Stimulated activated CD4-positive, alpha-beta T cell treated with anti-CD3 and anti-CD28 coated beads, Interleukin-1b, Interleukin-23, amount 100 ng/mL, for 1 hour (primary cell): ENCODE measurements at places on chromosomes 1 and 21.

DNA sequence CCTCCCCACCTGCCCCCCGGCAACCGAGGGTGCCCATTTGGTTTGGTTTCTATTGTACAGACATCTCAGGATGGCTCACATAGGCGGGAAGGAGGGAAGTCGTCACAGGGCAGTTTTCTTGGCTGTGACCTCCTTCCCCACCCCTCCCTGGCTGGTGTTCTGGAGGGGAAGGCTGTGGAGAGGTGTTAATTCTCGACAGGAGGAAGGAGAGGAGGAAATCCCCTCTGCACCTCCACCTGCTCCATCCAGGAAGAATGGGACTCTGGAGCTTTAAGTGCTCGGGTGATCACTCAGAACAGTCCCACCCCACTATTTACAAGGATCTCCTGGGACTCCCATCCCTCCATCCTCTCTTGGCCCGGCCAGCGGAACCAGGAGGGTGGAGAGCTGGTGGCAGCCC lies 7.6 kb downstream of the MEX3A start:
- no peak for DNase-seq

GRCh38 chr1:72734415-72734814 lies 452.1 kb upstream of the NEGR1 start:
- no peak for DNase-seq

DNA sequence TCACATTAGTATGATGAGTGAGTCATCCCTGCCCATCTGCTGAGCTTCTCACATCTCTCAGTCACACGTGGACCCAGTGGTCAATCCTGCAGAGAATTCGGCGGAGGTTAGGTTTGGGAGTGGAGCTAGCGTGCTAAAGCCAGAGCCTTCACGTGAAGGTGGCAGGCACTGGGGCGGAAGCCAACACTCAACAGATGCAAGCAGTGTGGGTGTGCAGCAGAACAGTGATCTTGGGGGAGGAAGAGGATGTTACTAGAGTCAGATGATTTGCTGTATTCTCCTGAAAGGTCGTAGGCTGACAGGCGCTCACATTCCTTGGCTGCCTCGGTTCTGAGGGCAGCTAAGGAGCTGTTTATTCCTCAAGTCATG lies 6.7 kb downstream of the C1orf115 start:
- no peak for DNase-seq

DNA sequence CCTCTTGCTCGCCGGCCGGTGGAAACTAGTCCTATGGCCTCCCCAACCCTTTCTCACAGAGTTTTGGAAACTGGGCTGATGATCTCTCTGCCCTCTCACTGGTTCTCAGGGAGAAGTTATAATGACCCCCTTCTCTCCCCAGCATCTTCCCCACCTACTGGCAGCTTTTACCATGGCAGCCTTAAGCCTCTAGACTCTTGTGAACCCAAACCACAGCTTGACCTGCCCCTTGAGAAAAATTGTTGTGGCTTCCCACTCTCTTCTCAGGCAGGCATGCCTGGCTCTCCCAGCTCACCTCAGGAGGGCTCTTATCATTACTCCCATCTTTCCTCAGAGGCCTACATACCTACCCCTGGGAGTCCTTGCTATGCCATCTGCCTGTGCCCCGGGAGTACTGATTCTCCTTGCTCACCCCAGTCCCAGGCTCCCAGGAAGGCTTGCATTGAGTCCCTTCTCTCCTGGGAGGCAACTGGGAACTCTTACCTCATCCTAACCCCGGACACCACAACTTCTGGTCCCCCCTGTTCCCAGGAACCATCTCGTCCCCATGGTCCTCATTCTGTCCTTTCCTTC lies 1.6 kb downstream of the NSUN4 start:
- no peak for DNase-seq

DNA sequence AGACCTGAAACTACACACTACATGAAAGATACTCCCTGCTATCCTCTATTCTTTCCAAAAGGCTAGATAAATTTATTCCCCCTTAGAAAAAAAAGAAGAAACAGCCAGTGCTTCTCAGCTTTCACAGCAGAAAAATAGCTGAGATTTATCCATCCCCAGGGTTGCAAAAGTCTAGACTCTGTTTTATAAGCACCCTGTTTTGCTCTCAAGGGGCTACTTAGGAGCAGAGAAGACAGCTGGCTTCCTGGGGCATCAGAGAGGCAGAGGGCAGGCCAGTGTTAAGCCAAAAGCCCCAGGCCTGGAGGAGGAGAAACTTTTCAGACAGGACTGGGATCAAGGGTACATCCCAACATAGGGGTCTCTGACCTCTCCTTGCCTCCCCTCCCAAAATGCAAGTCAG lies 3.9 kb downstream of the LAMB3 start:
- DNase-seq = no peak

DNA sequence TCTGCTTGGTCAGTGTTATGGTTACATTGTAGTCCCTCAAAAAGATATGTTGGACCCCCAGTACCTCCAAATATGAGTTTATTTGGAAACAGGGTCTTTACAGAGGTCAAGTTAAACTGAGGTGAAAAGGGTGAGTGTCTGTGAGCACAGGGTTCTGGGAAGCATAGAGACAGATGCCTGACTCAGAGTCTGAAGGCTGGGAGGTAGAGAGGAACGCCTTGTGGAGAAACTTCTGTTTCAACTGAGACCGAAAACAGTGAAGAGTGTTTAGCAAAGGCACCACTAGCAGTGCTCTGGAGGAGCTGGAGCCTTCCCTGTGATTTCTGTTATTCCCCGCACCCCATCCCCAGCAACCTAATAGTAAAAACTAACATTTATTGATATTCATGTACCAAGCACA lies 65.2 kb upstream of the LRRC8D start:
- no peak for DNase-seq
